ENCODE measurements at places on chromosomes 1 and 21.

DNA sequence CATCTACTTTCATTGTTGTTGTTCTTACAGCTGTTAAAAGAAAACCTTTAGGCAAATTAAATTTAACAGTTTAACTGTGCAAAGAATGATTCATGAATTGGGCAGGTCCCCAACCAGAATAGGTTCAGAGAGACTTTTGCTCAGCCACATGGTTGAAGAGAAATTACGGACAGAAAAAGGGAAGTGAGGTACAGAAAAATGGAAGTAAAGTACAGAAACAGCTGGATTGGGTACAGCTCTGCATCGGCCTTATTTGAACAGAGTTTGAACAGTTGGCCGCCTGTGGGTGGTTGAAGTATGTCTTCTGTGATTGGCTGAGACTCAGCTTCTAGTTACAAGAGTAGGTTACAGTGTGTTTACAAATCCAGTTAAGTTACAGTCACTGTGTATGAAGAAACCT lies 210.1 kb downstream of the FGGY start:
- DNase-seq = no peak

DNA sequence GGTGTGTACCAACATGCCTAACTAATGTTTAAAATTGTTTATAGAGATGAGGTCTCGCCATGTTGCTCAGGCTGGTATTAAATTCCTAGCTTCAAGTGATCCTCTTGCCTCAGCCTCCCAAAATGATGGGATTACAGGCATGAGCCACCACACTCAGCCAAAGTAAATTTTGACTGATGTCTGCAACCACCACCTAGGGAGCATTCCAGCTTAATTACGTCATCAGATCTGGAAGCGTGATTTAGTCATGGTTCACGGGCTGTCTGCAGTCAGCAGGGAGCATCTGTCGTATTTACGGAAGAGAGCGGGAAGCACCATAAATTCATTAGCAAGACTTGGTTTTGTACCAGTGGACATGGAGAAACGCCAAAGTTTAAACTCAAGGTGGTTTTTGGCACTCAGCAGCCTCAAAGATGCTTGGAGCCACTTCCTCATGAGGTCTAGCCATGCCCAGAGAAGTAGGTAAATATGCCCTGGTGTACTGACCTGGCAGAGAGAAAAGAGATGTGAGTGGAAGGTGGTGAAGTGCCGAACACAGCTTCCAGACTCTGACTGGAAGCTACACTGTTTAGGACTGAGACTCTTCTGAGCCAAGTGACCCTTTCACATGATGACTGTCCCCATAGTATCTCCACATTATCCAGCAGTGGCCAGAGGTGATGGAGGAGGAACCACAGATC lies 60.8 kb upstream of the SLC35F3 start:
- no peak for DNase-seq

DNA sequence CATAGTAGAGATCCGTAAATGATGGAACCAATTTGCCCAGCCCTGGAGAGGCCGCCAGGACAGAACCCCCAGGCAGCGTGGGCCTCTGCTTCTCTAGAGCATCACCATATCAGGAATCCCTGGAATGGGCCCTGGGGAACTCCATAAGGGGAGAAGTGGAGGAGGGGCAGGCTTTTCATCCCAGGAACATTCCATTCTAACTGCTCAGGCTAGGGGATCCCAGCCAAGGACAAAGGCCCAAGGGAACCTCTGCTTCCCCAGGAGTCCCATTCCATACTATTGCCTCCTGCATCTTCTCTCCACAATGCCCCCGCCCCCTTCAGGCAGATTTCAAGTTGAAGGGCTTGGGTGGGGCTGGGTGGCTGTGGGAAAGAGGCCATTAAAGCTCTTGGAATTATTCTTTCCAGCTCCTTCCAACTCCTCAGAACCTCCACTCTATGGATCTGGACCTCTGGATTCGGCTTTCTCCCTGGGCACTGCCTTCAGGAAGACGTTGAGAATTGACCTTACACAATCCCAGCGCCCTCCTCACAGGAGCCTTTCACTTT lies 6.0 kb downstream of the TRNP1 start:
- DNase-seq = no peak

DNA sequence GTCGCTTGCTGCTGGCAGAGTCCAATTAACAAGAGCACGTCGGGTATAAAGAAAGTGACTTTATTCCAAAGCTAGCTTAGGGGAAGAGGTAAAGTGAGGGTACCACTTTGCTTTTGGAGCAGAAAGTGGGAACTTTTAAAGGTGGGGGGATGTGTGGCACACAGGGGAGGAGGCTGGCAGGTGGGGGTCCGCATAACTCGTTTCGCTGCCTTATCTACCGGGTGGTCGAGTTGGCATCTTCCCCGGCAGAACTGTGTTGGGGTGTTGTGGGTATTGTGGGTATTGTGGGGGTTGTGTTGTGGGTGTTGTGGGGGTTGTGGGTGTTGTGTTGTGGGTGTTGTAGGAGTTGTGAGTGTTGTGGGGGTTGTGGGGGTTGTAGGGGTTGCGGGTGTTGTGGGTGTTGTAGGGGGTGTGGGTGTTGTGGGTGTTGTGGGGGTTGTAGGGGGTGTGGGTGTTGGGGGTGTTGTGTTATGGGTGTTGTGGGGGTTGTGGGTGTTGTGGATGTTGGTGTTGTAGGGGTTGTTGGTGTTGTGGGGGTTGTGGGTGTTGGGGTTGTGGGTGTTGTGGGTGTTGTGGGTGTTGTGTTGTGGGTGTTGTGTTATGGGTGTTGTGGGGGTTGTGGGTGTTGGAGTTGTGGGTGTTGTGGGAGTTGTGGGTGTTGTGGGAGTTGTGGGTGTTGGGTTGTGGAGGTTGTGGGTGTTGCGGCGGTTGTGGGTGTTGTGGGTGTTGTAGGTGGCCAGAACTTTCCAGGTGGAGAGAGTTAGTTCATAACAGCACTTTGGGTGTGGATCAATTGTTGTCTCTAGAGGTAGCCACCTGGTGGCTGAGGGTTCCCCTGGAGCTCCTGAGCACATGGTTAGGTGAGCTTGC lies 52.7 kb downstream of the AGPAT3 start:
- no peak for DNase-seq

- DNase-seq = peak; percentile 53
Measured at GRCh38 chr1:21216835-21217811, 40.4 kb upstream of the EIF4G3 start.

- DNase-seq = no peak
Measured at GRCh38 chr1:51316113-51316845, 14.1 kb downstream of the TTC39A start.

DNA sequence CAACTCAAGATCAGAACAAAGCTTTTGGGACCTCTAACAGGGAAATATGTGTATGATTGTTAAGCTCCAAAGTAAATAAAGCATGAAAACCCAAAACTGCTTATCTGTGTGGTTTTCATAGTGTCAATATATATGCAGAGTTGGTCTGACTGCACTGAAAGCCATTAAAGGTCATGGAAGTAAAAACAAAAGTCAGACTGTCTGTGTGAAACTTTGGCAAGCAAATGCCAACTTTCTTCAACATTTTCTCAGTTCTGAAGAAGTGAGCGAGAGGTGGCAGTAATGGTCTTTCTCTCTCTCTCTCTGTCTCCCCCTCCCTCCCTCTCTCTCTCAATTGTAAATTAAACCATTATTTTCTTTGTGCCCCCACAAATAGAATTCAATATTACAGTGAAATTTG lies 100.1 kb upstream of the S1PR1 start:
- DNase-seq = no peak

DNA sequence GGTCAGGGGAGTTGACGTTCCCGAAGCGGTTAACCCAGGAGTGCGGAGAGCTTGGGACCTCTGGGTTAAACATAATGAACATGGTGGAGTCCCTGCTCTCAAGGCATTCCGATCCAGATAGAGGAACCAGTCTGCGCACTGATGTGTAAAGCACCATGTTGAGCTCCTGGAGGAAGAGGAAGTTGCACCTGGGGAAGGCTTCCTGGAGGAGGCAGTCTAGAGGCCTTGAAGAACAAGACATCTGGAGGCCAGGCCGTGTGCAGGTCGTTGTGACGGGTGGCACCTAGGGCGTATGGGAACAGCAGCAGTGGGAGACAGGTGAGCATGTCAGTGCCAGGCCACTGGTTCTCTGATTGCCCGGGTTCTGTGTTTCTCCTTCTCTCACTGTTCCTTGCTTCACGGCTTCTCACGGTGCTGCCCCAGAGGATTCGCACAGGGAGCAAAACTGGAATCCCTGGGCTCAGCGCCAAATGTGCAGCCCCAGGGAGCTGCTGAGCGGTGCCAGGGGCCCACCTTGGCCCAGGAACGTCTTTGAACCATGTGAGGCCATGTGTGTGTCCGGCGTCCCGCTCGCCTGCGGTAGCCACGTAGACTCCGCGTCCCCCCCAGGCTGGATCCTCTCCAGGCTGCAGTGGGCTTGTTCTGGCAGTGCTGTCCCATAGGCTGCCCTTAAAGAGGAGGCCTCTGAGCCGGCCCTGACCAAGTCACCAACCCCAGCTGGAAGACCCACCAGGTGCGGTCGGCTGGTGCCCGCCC lies 122.9 kb upstream of the GALNT2 start:
- DNase-seq = no peak

- DNase-seq = no peak
Measured at GRCh38 chr1:52634111-52634510, 1.1 kb downstream of the SHISAL2A start.

DNA sequence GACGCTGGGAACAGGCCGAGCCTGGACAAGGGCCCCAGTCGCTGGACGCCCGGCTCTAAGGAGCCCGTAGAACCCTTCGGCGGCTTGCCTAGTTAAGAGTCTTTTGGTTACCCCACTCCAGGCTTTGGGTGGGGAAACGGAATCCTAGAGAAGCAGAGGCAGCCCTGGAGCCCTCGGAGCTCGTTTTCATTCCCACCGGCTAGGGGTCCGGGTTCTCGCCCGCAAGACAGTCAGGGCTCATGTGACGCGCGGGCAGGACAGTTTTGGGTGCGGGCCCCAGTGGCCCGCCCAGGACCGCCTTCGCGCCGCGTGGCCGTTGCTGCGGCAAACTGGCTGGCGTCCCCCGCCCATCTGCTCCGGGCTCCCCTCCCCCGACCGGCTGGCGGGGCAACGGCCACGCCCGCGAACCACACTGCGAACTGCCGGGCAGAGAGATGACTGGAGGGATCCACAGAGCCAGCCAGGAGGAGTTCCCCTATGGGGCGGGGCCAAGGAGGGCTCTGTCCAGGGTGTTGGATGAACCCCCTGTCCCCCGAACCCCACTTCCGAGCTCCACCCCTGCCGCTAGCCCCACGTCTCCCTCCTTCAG lies 829 bp upstream of the HES2 start:
- DNase-seq = no peak

- no peak for DNase-seq
Measured at GRCh38 chr1:175471039-175471800, 272.2 kb downstream of the TNR start.

DNA sequence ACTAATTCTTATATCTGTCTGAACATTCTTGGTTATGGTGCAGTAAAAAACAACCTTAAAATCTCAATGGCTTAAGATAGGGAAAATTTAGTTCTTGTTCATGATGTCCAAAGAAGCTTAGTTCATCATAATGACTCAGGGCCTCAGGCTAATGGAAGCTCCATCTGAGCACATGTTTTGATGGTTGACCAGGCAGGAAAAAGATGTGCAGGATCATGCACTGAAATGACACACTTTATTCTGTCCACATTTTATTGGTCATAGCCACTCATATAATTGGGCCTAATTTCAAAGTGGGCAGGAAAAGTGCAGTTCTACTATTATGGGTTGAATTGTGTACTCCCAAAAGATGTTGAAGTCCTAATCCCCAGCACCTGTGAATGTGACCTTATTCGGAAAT lies 198.2 kb downstream of the CENPF start:
- no peak for DNase-seq
